ENCODE measurements at places on chromosomes 4 and X.

- no peak for DNase-seq
Measured at GRCh38 chrX:22542641-22543040, 269.9 kb downstream of the CBLL2 start.

- no peak for DNase-seq
Measured at GRCh38 chr4:953574-953915, 19.8 kb downstream of the DGKQ start.

DNA sequence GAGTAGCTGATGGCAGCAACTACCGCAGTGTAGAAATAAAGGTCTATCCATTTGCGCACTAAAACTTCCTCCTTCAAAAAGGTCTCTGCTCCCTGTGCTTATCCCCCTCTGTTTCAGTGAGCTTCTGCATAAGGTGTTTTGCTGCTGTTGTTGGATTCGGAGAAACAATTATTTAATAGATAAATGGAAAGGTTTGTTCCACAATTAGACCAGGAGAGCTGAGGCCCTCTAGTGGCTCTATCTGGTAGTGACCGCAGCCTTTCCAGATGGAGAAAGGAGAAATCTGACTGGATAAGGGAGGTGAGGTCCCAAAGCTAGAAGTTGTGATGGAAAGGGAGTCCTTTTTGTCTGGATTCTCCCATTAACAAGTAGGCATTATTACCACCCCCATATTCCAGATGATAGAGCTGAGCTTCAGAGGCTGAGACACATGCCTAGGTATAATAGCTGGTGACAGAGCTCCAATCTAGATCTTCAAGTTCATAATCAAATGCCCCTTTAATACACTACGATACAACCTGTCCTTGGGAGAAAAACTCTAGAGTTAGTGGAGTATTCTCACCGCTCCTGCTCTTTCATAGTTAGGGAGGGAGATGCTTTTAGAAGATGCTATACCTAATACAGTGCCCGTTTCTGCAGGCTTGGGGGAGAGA, 5.1 kb upstream of the GABRQ start:
- no peak for DNase-seq

DNA sequence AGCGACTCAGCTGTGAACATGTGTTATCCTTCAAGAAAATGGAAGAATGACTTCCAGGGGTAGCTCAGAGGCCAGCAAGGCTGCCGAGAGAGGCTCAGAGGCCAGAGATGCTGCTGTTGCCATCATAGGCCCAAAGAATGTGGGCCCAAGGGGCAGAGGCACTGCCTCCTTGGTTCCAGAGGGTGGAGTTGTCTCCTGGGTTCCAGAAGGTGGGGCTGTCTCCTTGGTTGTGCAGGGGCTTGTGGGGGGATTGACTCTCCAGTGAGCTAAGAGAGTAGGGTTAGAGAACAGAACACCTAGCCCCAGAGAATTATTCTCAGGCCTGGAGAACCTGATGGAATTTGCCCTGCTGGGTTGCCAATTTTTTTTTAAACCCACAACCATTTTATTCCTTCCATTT, 62.6 kb downstream of the DGKK start:
- no peak for DNase-seq

DNA sequence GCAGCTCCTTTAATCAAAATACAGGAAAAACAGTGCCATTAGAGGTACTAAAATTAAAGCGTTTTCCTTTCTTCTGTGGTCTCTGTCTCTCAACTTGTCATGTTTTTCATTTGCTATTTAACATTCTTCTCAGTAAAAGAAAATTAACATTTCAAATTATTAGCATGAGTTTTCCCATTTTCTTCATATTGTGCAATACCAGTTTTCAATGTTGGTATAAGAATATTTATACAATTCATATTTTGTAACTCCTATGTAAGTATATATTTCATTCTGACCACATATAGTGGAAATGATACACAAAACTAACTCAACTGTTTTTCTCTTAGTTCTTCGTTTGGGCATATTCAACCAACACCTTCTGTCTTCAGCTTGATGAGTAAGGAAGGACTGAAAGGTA, 308.3 kb downstream of the HS3ST1 start:
- DNase-seq = no peak

DNA sequence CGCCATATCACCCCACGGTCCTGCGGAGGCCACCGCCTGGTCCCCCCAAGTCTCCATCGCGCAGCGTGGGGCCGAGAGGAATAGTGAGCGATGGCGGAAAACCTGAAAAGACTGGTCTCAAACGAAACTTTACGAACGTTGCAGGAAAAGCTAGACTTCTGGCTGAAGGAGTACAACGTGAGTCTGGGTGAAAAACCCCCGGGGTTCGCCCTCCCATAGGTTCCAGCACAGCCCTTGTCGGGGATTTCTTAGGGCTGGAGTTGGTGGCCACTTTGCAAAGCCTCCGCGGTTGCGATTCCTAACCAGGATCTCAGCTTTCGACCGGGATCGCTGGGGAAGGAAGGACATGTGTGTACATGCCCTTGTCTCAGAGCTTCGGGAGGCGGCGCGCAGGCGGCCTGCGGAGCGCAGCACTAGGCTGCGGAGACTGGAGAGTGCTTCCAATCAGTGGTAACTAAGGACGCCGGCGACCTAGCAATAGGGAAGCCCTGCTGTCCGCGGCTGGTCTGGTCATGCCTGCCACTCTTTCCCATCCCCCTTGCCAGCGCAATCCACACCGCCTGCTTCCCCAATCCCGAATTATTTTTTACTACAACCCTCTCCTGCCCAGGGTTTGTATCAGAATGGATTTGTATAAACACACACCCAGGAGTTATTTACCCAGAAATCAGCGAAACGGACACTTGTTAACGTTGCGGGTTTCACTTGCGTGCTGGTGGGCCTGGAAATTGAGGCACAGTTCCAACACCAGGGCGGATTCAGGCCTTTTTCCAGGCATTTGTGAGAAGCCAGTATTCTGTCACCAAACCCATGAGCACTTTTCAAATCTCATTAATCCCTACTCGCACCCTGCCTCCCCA, 741 bp downstream of the SPATA18 start:
- peak; percentile 83 for DNase-seq

- peak; percentile 78 for DNase-seq
Measured at GRCh38 chr4:83334425-83335241, at the start of gene HPSE. Gene HPSE, minus strand, starts transcription at chr4:83334848. Its CDS starts 66 bp downstream, at chr4:83334782.

- DNase-seq = no peak
Measured at GRCh38 chr4:93066749-93067148, 761.8 kb upstream of the ATOH1 start.

GRCh38 chr4:112513971-112514646, 1.9 kb downstream of the NEUROG2 start:
- no peak for DNase-seq

DNA sequence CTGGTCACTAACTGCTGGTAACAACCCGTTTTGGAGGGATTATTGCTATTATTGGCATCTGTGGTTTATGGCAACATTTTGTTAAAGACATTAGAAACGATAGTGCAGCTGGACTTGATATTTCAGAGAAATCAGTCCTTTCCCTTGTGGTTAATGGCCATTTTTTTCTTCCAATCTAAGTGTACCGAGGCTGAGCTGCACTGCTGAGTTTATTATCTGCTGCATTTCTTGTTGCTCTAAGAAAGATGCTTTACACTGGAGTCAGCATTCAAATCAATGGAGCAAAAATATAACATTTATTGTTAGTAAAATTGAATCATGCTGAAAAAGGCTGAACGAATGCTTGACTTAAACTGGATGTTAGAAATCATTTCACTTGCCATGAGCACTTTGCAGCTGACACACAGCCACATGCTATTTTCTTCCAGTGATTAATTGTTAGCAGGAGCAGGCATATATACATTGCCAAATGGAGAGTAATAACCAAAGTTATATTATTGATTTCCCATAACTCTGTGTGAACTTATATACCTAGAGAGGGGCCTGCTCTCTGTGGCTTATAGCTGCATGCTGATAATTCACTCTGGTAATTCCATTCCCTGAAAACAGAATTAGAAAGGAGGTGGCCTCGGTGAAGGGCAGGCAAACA, 66.5 kb upstream of the TTC29 start:
- DNase-seq = no peak

DNA sequence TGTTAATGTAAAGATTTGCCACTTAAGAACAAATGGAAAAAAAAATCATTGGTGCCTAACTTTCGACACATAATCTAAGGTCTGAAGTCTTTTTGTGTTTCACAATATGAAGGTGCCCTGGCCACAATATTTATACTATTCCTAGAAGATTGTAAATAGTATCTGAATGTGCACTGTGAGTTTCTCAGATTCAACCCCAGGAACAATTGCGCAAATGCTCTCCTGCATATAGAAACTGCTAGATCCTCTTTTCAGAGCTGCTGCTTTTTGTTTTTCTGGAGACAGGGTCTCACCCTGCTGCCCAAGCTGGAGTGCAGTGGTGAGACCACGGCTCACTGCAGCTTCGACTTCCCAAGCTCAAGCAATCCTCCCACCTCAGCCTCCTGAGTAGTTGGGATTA, 480.1 kb upstream of the FTHL17 start:
- DNase-seq = no peak

DNA sequence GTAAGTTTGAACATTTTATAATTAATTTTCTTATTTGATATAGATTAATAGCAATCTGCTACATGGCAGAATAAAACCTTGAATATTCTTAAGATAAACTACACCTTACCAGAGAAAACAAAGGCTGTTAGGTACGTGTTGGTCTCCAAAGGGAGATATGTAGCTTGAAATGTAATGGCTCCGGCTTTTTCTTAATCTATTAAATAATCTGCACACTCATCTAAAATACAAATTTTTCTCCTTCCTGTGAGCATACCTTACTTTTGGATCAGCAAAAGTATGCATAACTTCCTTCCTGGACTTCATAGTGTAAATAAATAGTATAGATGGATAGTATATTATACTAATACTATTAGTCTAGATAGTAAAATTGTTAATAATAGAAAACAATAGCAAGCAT, 141.3 kb downstream of the JADE1 start:
- no peak for DNase-seq

DNA sequence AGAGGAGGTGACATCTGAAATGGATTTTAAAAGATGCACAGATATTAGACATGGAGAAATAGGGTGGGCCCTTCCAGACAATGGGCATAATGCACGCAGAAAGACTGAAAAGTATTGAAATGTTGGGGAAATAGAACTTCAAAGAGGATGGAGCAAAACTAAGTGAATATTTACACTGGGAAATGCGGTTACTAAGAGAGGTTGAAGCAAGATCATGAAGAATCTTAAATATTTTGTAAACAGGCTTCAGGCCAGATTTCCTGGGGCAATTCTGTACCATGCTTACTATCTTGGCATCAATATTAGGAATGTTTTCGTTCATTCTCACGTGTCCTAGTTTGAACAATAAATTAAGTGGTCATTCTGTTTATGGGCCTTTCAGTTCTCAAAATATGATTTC, 216.3 kb downstream of the ADAMTS3 start:
- DNase-seq = no peak

- DNase-seq = no peak
Measured at GRCh38 chrX:85024044-85024443, 20.4 kb downstream of the APOOL start.

- DNase-seq = no peak
Measured at GRCh38 chrX:13167481-13168231, 123.2 kb upstream of the FAM9C start.

- DNase-seq = no peak
Measured at GRCh38 chrX:25941087-25941486, 197.1 kb upstream of the MAGEB18 start.

DNA sequence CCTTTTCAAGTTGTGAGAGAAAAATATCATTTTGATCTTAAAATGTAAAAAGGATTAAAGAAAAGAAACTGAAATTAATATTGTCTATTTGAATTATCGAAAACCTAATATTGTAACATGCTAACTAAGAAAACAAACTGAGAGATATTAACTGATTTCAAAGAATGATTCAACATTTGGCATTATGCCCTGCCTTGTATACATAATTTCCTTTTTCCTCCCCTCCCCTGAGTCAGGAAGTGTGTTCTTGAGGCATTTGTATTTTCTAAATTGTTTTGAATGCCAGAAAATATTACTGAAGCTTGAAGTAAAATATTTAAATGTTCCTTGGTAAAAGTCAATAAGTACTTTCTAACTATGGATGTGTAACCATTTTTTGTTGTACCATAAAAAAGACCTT, 49.4 kb downstream of the RPS6KA3 start:
- DNase-seq = no peak

GRCh38 chrX:153765138-153766079, 1.4 kb downstream of the PLXNB3 start:
- no peak for DNase-seq

Measured in type B pancreatic cell (in vitro differentiated cells).